Pulmonary artery endothelial cell (primary cell): ENCODE measurements at places on chromosomes 16 and 17. TPM values are rescaled to one million over a fixed set of nuclear protein-coding genes. Genes with fewer than 3 reads are reported as not detected.

The OTOP2 gene
- total RNA-seq = not detected in 2 replicates

GRCh38 chr16:57544124-57544653, 1.7 kb downstream of the ADGRG5 start:
- no peak for DNase-seq

DNA sequence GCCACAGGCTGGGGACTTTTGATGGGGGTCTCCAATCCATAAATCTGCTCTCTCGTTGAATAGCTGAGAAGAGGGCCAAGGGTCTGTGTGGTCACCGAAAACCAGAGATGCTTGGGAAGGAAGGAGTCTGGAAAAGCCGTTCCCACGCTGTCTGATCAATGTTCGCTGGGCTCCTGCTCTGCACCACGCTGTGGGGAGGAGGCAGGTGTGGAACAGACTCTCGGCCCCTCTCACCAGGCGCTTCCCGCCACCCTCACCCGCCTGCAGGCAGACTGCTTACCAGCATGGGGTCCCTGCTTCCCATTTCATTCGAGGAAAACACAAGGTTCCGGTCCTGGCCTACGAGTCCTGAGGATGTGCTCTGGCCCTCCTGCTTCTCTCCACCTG, 702 bp upstream of the ALDH3A1 start:
- DNase-seq = no peak

The EPX gene
- not detected in 2 replicates for total RNA-seq

GRCh38 chr16:12358898-12359297, 382.4 kb downstream of the SNX29 start:
- no peak for DNase-seq

- no peak for DNase-seq
Measured at GRCh38 chr17:17798573-17799255, 38.1 kb downstream of the SREBF1 start.
